Endothelial cell of umbilical vein (primary cell): ENCODE measurements at places on chromosomes 5 and 9. TPM values are rescaled to one million over a fixed set of nuclear protein-coding genes. Genes with fewer than 3 reads are reported as not detected.

Gene C5
- 1.6 and 1.8 TPM in 2 replicates for total RNA-seq

Gene LCN6
- total RNA-seq: not detected in 2 replicates

GRCh38 chr5:165057145-165057544 lies 1551.7 kb downstream of the MAT2B start:
- no peaks in the 10 kb centered on the region for H3K36me3 ChIP-seq
- DNase-seq: no peak
- H3K4me1 ChIP-seq: no peaks in the 10 kb centered on the region
- no peak overlapping the region for H3K4me3 ChIP-seq
- H3K27me3 ChIP-seq: no peaks in the 10 kb centered on the region

Gene NMUR2
- not detected in 2 replicates for total RNA-seq

- no peaks in the 10 kb centered on the region for H3K27me3 ChIP-seq
- DNase-seq: no peak
- no peak overlapping the region for H3K4me3 ChIP-seq
- no peaks in the 10 kb centered on the region for H3K36me3 ChIP-seq
- H3K27ac ChIP-seq: no peak overlapping the region
Measured at GRCh38 chr9:93261735-93262523, 78.0 kb downstream of the WNK2 start.
